GM23338 (cell line): ENCODE measurements at places on chromosomes 12 and 14. TPM values are rescaled to one million over a fixed set of nuclear protein-coding genes. Genes with fewer than 3 reads are reported as not detected.

DNA sequence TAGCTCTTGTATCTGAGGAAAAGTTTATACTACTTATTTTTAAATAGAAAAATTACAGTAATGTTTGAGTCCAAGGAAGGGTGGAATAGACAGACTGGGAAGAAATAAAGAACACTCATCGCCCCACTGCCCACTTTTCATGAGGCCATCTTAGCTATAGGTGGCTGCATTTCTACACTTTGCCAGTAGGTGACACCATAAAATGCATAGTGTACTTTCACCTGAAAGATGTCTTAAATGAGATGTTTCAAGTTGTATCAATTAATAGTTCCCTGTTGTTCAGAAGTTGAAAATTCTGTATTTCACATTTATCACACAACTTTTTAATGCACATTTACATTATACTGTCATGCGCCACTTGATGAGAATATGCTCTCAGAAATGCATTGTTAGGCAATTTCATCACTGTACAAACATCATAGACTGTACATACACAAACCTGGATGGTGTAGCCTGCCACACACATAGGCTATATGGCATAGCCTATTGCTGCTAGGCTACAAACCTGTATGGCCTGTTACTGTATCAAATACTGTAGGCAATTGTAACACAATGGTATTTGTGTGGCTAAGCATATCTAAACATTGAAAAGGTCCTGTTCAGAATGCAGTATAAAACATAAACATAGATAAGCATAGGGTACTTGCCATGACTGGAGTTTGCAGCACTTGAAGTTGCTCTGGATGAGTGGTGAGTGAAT lies 27.6 kb downstream of the PMCH start:
- H3K4me1 ChIP-seq, result no peaks in the 10 kb centered on the region
- H3K36me3 ChIP-seq, result no peaks in the 10 kb centered on the region
- no peak overlapping the region for H3K27ac ChIP-seq
- DNase-seq, result peak; percentile 59
- no peaks in the 10 kb centered on the region for H3K27me3 ChIP-seq

DNA sequence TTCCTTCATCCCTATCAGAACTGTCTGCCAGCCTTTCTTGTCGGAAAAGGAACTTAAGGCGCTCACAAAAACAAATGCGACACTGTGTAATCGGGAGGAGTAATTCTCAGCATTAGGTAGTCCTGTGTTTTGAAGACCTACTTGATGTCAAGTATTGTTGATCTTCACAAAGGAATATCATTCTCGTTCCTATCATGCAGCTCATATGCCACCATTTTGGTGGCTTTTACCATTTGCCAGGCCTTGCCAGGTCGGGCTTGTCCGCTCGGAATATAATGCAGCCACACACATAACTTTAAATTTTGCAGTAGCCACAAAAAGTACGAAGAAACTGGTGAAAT lies 903 bp upstream of the PPP4R3A start:
- peak; percentile 43 for DNase-seq
- no peaks in the 10 kb centered on the region for H3K27me3 ChIP-seq
- H3K36me3 ChIP-seq, result peaks cover 9% of the 10 kb centered on the region
- H3K4me3 ChIP-seq, result peak overlapping the region; percentile 77
- peaks cover 18% of the 10 kb centered on the region for H3K4me1 ChIP-seq
- peak overlapping the region; percentile 100 for H3K27ac ChIP-seq

GRCh38 chr12:87801860-87802720 lies 227.1 kb downstream of the C12orf50 start:
- peaks cover 6% of the 10 kb centered on the region; the same call in 1 of the 2 replicates for H3K4me1 ChIP-seq
- no peak overlapping the region for H3K27ac ChIP-seq
- no peaks in the 10 kb centered on the region for H3K36me3 ChIP-seq
- DNase-seq, result no peak
- no peaks in the 10 kb centered on the region for H3K27me3 ChIP-seq
- H3K4me3 ChIP-seq, result no peak overlapping the region

The GSC gene
- total RNA-seq, result 0.97 TPM in 1 of 2 replicates, not detected in the other

The MYH6 gene
- total RNA-seq, result 0.03 and 0.23 TPM in 2 replicates

The OR4Q2 gene
- total RNA-seq, result not detected in 2 replicates

The LTBR gene
- 6.8 and 7.1 TPM in 2 replicates for total RNA-seq

The KCNK10 gene
- total RNA-seq, result 1.0 TPM in 2 replicates

The ANO6 gene
- 45.1 and 48.9 TPM in 2 replicates for total RNA-seq
